ENCODE measurements at places on chromosomes 13 and 19. TPM values are rescaled to one million over a fixed set of nuclear protein-coding genes. Genes with fewer than 3 reads are reported as not detected.

The IGSF23 gene
- total RNA-seq = not detected

DNA sequence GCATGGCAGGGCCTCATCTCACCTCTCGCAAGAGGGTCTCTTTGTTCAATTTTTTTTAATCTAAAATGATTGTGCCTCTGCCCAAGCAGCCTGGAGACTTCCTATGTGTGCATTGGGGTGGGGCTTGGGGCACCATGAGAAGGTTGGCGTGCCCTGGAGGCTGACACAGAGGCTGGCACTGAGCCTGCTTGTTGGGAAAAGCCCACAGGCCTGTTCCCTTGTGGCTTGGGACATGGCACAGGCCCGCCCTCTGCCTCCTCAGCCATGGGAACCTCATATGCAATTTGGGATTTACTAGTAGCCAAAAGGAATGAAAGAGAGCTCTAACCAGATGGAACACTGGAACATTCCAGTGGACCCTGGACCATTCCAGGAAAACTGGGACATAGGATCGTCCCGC, 8.0 kb downstream of the FXYD3 start:
- peaks cover 21% of the 10 kb centered on the region for H3K4me1 ChIP-seq
- peak; percentile 60 for DNase-seq
- H3K4me3 ChIP-seq = no peak overlapping the region
- H3K36me3 ChIP-seq = no peaks in the 10 kb centered on the region
- H3K27me3 ChIP-seq = no peaks in the 10 kb centered on the region
- peak overlapping the region; percentile 91 for H3K27ac ChIP-seq

DNA sequence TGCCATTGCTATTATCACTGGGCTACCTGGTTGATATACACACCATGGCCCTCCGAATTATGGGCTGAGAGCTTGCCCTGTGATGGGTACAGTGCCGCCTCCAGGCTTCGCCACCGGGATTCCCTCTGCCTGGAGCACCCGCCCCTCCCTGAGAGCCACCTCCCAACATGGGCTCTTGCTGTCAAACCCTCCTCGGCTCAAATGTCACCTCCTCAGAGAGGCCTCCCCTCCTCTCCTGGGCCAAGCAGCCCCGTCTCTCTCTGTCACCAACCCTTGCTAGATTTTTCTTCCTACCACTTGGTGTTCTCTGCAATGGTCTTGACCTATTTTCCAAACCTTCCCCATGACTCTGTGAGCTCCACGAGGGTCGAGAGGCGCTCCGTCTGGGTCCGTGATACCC, 12.2 kb upstream of the TLE2 start:
- no peak overlapping the region for H3K4me3 ChIP-seq
- no peak for DNase-seq
- H3K27ac ChIP-seq = no peak overlapping the region
- H3K27me3 ChIP-seq = no peaks in the 10 kb centered on the region

The C19orf85 gene
- total RNA-seq = not detected

- H3K4me1 ChIP-seq = peaks cover 4% of the 10 kb centered on the region
- peaks cover 78% of the 10 kb centered on the region for H3K36me3 ChIP-seq
- H3K27me3 ChIP-seq = no peaks in the 10 kb centered on the region
- no peak overlapping the region for H3K27ac ChIP-seq
Observed at GRCh38 chr19:12676384-12676792, 5.3 kb downstream of the DHPS start.

- no peak for DNase-seq
- H3K4me1 ChIP-seq = peaks cover 9% of the 10 kb centered on the region
- H3K36me3 ChIP-seq = no peaks in the 10 kb centered on the region
- H3K4me3 ChIP-seq = no peak overlapping the region
Observed at GRCh38 chr19:54154603-54155345, 4.7 kb downstream of the LENG1 start.

The FAM216B gene
- not detected for total RNA-seq

- H3K4me1 ChIP-seq = no peaks in the 10 kb centered on the region
- H3K27me3 ChIP-seq = no peaks in the 10 kb centered on the region
- peaks cover 93% of the 10 kb centered on the region for H3K36me3 ChIP-seq
- no peak for DNase-seq
Observed at GRCh38 chr13:41077475-41077874, 16.2 kb downstream of the WBP4 start.

- H3K36me3 ChIP-seq = no peaks in the 10 kb centered on the region
- H3K27me3 ChIP-seq = no peaks in the 10 kb centered on the region
- H3K27ac ChIP-seq = peak overlapping the region; percentile 5
- no peak for DNase-seq
Observed at GRCh38 chr13:106696140-106696539, 128.2 kb upstream of the ARGLU1 start.

GRCh38 chr13:57644106-57644505, 12.6 kb downstream of the PCDH17 start:
- no peaks in the 10 kb centered on the region for H3K36me3 ChIP-seq
- no peaks in the 10 kb centered on the region for H3K4me1 ChIP-seq
- H3K27ac ChIP-seq = no peak overlapping the region
- no peaks in the 10 kb centered on the region for H3K27me3 ChIP-seq

DNA sequence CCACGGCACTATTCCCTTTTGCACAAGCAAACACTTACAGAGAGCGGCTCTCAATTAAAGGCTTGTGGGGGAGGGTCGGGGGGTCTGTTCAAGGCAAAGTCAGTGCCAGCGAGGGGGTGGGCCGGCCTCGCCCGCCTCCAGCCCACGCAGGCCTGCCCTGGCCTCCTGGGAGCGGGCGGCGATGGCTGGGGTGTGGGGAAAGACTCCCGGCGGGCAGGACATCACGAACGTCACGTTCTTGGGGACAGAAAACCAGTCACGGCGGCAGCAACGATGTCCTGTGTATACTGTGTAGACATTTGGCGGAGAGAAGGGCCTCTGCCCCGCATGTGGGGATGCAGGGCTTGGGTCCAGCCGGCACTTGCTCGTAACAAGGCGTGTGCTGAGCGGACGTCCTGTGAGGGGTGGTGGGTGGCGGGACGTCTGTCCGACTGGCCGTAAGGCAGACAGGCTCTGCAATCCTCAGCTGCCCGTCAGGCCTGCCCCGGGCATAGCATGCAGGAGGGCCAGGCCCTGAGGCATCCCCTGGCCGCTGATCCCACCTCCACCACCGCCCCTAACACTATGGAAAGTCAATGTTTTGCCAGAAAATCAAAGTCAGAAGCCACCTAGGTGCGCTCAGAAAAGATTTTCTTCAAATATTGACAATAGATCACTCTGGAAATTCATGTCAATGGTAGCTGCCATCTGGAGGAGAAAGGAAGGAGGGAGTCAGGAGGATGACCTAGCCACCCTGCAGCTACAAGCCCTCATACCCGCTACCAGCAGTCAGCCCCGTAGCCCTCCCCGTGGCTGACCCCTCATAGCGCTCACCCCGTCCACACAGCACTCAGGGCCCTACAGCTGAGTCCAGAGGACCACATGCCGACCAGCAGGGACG, 5.8 kb upstream of the EPHX3 start:
- no peak overlapping the region for H3K4me3 ChIP-seq
- peak overlapping the region; percentile 53 for H3K27ac ChIP-seq
- H3K27me3 ChIP-seq = no peaks in the 10 kb centered on the region
- peaks cover 6% of the 10 kb centered on the region for H3K4me1 ChIP-seq
- no peak for DNase-seq

DNA sequence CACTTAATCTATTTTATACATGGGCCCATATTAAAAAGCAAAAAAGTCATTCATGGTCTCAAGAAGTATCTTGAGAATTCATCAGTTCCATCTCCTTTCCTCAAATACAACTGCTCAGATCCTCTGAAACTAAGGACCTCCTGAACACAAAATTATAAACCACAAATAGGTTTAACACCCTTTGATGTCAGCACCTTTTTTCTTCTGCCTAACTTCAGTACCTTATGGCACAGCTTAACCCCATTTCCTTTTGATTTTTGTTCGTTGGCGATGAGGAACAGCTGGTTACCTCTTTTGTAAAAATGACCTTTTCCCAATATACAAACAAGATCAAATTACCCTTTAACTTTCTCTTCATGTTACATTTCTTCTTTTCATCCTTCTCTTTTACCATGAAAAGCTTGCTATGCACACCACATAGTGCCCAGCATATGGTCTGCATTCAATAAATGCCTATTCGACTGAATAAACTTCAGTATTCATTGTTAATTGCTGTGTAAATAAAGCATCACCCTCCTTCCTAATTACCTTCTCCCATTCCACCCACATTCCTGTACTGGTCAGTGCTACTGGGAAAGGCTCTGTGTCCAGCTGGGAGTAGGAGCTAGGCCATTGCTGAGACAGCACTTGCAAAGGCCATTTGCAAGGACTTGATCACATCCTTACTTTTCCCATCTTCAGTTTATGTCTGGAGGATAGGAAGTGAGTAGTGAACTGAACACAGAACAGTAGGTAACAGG, 317.9 kb downstream of the SHISA2 start:
- DNase-seq = no peak
- H3K27ac ChIP-seq = no peak overlapping the region
- no peaks in the 10 kb centered on the region for H3K27me3 ChIP-seq
- no peaks in the 10 kb centered on the region for H3K4me1 ChIP-seq

DNA sequence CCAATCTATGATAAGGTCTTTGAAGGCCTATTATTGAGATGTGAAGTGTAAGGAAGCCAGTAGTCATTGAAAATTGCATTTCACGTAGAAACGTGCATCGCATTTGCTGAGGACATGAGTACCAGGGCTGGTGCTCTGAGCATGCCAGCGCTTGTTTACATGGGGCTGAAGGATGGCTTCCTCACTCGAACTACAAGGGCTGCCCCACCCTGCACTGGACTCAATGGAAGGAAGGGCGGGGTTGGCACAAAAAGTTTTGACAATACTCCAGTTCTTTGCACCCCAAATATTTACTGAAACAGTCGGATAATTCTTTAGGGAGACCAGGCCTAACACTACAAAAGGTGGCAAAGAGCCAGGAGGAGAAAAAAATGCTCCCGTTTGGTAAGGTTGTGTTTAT, 28.9 kb upstream of the MED4 start:
- no peak overlapping the region for H3K4me3 ChIP-seq
- H3K27me3 ChIP-seq = no peaks in the 10 kb centered on the region
- H3K4me1 ChIP-seq = peaks cover 12% of the 10 kb centered on the region
- peak overlapping the region; percentile 73 for H3K27ac ChIP-seq

The MCEMP1 gene
- total RNA-seq = not detected

The RETN gene
- total RNA-seq = 1.2 TPM

DNA sequence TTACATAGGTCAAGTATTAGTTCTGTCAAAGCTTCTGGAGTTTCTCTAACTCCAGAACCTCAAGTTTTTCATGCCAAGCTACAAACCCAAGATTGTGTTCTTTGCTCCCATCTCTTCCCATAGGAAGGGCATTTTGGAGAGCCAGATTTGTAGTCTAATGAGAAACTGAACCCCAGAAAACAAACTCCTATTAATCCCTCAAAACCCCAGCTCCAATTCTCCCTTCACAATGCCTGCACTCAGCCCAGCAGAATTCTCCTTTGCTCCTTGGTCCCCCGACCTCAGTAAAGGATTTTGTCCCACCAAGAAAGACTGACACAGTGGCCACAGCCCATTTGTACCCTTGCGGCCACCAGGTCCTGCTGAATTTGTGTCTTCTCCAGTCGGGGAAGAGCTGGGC, 8.4 kb downstream of the USHBP1 start:
- H3K36me3 ChIP-seq = no peaks in the 10 kb centered on the region
- H3K4me1 ChIP-seq = no peaks in the 10 kb centered on the region
- DNase-seq = no peak
- no peak overlapping the region for H3K27ac ChIP-seq
- no peaks in the 10 kb centered on the region for H3K27me3 ChIP-seq

- no peaks in the 10 kb centered on the region for H3K27me3 ChIP-seq
- no peak for DNase-seq
- H3K27ac ChIP-seq = no peak overlapping the region
- H3K36me3 ChIP-seq = no peaks in the 10 kb centered on the region
- H3K4me3 ChIP-seq = no peak overlapping the region
Observed at GRCh38 chr13:30739761-30740642, 4.7 kb downstream of the ALOX5AP start.

GRCh38 chr13:36217456-36217855, 3.1 kb upstream of the SOHLH2 start:
- H3K27ac ChIP-seq = no peak overlapping the region

- H3K36me3 ChIP-seq = no peaks in the 10 kb centered on the region
- H3K4me3 ChIP-seq = no peak overlapping the region
- no peaks in the 10 kb centered on the region for H3K27me3 ChIP-seq
- no peak overlapping the region for H3K27ac ChIP-seq
Observed at GRCh38 chr19:58516964-58517833, 2.4 kb downstream of the ZBTB45 start.

All from gastrocnemius medialis (tissue), 4 donors.